ENCODE measurements at places on chromosomes 16 and 17.

- DNase-seq: no peak
Observed at GRCh38 chr17:81130385-81131361, 34.6 kb upstream of the PVALEF start.

DNA sequence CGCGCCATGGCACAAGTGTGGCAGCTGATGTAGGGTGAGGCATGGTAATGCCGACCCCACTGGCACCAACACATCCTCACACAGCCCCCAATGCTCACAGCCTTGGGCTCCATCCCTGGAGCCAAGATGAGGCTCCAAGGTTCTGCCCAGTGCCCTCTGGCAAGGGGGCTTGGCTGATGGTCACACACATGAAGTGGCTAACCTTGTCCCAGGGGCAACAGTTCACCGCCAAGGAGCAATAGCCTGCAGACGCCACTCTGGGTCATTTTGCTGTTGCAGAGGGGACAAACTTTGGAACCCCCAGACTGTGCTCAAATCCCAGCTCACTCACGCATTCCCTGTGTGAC lies 26.8 kb downstream of the TNFRSF13B start:
- DNase-seq: no peak

DNA sequence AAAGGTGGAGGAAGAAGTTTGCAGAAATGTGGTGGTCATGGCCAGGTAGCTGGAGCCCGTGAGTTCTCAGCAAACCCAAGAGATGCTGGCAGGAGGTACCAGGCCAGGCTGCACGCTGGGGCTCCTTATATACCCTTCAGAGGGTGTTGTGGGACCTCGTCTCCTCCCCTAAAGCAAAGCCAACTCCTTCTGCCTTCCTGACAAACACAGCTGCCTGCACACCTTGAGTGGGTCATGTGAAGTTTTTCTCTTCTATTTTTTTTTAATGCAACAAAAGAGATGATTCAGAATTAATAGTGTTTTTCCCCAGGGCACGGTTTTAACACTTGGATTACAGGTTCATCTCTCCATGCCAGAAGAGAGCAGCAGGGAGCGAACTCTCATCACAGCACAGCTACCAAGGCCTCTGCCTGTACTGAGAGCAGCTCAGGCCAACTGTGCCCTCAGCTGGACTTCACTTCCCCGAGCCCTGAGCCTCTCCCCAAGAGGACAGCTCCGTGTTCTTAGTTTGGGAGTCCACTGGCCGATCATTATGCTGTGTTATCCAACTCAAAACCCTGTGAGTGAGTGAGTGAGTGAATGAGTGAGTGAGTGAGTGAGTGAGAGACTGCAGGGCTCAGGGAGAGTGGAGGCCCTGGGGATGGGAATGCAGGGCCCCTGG lies at the start of gene KRT15:
Gene KRT15 (minus strand): TSS at position 102 of the 661 bp plus-strand sequence. CDS start 63 bp downstream, at position 39.
- DNase-seq: no peak

DNA sequence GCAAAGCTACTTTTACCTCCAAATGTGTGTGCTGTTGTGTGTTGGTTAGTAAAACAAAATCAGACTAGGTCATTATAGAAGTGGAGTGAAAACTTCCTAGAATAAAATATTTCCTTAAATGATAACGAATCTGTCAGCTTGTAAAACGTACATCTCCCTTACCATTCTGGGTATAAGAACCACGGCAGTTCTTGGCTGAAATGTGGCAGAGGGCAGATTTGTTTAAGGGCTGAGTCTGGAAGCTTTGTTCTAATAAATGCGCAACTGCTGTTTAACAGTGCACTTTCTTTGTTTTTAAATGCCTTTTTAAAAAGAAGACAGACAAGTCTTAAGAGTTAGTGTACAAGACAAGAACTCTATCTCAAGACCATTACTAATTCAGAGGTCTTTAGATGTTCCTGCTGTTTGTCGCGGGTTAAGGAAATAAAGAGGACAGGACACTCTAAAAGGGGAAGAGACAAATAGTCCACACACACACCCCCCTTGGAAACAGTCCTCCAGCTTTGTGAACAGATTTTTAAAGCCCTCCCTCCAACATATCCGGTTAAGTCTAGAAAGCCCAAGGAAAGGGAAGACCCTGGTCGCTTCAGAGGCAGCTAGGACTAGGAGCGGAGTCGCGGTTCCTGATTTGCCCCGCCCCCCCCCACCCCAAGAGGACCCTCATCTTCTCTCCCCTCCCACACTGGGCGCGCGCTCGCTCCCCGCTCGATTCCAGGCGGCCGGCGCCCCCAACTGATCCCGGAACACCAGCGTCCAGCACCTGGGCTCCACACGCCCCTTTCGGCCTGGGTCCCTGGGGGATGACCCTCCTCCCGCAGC lies 658 bp downstream of the SYNRG start:
- DNase-seq: peak; percentile 2

DNA sequence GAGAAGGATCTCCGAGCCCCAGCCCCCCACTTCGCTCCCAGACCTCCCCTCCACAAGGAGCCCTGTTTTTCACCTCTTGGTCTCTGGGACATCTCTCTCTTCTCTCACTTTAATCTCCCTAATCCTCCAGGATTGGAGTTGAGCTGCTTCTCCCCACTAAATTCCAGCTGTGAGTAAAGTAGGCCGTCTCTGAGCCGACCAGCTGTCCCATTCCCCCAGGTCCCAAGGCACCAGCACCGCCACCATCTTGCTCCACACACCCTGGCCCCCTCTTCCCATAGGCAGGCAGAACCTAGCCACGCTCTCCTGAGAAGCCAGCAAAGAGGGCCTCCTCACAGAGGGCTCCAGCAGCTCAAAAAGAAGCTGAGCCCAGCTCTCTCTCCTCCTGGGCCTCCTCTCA lies 878 bp downstream of the DLG4 start:
- DNase-seq: no peak

- no peak for DNase-seq
Observed at GRCh38 chr17:44001461-44001920, 2.9 kb upstream of the NAGS start.

DNA sequence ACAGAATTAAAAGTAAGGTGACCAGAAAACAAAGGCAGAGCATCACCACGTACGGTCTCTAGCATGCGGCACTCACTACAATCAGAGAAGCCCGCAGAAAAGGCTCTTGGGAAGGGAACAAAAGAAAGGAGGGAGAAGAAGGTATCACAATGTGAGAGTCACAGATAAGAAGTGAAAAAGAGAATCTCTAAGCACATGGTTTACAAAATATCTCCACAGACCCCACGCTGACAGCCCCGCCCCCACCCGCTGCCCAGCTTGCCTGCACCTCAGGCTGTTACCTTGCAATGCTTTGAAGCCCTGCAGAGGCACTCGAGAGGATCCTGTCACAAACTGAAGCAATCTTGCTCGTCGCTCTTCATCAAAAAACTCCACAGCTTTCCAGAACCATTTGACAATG lies 40.5 kb downstream of the CEP95 start:
- DNase-seq: no peak

DNA sequence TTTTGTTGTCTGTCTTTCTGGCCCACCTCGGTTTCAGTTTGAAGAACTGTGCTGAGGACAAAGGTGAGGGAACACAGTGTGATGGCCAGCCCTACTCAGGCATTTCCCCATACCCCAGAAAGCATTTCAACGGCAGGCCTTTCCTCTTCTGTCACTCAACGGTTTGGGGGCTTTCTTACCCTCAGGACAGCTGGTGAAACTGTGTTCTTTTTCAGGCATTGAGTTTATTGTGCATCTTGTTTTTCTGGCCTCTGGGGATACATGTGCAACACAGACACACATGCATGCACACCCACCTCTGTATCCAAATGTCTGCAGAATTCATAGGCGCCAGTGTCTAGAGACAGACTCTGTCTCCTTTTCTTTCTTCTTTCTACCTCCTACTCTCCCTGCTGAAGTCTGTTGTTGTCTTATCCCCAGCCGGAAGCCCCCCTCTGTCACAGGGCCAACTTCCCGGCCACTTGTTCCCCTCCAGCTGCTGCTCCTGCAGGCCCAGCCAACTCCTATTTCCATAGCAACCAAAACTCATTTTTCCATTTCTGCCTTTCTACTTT lies 17.0 kb downstream of the CHD9 start:
- DNase-seq: no peak

DNA sequence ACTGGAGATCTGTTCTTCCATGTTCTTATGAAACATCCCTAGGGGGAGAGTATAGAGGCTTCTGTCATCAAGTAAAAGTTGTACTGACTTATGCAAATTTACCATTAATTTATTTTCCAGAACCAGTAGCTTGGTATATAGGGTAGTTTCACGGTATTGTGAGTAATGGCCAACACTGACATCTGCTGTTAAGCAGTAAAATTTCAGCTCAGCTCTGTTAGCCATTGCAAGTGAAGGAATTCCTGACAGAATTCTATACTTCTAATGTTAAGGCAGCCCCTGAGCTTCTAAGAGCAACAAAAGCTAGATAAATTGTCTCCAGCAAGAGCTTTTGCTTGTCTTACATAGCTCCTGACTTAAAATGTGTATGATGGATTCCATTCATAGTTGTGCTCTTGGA lies 613.5 kb upstream of the C16orf82 start:
- no peak for DNase-seq

DNA sequence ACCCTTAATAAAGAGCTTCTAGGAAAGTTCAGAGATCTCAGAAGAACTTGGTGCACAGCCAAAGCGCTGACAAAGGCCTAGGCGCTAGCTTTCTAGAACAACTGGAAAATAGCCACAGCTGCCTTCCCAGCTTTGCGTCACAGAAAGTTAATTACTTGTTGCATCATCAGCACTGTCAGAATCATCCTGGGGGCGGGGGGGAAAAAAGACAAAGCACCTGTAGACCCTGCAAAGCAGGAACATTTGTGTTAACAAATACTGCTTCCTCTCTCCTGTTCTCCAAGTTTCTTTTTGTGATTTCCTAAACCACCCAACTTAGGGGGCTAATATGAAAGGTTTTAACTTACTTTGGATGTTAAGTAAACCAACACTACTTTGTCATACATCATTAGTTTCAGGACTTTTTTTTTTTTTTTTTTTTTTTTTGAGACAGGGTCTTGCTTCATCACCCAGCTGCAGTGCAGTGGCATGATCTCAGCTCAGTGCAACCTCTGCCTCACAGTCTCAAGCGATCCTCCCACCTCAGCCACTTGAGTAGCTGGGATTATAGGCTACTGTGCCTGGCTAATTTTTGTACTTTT lies 4.8 kb upstream of the AARSD1 start:
- no peak for DNase-seq

- no peak for DNase-seq
Observed at GRCh38 chr17:61416540-61417363, 17.1 kb downstream of the TBX2 start.

DNA sequence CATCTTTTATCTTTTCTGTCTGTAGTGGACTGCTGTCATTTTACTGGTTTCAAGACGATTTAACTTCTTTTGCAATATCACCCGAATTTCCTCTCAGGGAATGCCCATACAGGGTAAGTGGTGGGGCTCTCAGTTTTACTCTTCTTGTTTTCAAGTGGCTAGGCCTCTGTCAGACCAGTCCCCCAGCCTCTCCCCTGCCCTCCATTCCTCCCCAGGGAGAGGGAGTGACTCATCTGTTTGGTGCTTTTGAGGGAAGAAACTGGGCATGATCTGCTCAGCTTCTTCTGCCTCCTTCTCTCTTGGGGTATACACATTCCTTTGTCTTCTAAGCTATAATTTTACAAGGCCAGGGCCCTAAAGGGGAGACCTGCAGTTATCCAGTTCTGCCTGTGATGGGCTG lies 332.0 kb downstream of the CBLN1 start:
- DNase-seq: no peak

DNA sequence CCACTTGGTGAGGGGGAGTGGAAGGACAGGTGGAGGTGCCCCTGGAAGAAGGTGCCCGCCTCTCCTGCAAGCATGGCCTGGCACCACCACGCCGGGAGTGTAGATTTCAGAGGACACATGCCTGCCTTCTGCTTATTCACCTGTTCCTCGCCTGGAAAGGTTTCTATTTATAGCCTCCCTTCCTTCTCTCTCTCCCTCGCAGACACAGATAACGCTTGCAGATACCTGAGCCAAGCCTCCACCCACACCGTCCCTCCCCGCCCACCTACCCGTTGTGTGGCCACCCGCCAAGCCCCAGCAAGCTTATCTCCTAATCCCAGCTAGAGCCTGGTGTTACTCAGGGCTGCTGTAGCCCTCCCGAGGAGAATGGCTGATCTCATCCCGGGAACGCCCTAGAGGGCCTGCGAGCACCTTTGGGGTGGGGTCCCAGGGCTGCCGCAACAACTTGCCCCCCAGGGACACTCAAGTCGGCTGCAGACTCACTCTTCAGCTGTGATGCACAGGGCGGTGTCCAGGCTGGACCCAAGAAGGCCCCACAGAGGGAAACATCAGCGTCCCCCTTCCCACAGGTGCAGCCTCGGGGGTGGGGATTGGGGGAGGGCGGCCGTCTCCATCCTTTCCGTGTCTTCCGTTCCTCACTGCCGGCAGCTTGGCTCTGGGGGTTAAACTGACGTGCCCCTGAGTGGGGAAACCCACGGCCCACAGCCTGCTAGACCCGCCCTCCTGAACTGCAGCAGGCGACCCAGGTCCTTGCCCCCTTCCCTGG lies 1.9 kb upstream of the SNAI3 start:
- no peak for DNase-seq

GRCh38 chr17:41650794-41651624 lies 26.6 kb upstream of the KRT17 start:
- no peak for DNase-seq

DNA sequence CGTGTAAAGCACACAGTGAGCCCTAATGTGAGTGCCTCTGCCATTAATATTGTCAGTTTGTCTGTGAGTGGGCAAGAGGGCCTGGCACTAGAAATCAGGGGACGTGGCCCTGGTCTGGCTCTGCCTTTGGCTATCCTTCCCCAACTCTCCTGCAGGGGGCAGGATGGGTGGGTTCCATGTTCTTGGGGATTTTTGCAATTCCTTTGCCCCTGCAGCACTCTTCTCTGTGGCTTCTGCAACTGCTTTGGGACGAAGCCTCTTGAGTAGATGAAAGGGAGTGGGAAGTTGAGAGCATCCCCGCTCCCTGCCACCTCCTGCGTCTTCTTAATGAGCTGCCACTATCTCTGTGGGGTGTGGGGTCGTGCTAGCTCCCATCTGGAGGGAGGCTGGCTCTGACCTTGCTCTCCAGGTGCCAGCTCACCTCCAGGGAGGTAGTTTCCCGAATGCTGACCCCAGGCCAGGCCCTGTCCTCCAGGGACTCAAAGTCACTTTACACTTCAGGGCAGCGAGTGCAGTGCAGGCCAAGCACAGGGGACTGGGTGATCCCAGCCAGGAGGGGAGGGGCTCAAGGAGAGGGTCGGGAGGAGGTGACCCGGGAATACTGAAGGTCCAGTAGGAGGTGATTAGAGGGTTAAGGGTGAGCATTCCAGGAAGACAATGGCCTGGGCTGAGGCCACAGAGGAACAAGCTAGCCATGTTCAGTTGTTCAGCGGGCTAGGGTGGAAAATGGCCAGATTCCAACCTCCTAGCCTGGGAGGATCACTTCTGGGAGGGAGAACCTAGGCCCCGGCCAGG lies 121.0 kb upstream of the NLRP1 start:
- DNase-seq: no peak

GRCh38 chr16:51655249-51655648 lies 504.2 kb upstream of the SALL1 start:
- no peak for DNase-seq

GRCh38 chr16:82379551-82379950 lies 209.5 kb upstream of the MPHOSPH6 start:
- DNase-seq: no peak

- no peak for DNase-seq
Observed at GRCh38 chr17:44171931-44172455, 1.5 kb downstream of the ASB16 start.

- no peak for DNase-seq
Observed at GRCh38 chr17:57966875-57967274, 11.7 kb upstream of the CUEDC1 start.

- no peak for DNase-seq
Observed at GRCh38 chr17:69597898-69598692, 183.6 kb downstream of the MAP2K6 start.

GRCh38 chr17:47352848-47353247 lies 29.1 kb downstream of the EFCAB13 start:
- no peak for DNase-seq

- DNase-seq: no peak
Observed at GRCh38 chr16:81447383-81448101, 2.9 kb downstream of the CMIP start.

Data from activated T-helper 1 cell treated with Interleukin-2 at 50 U/mL for 16 hours (primary cell).